ENCODE measurements at places on chromosomes 13 and 19.
A peak's percentile ranks its signal among the peaks of the same experiment; 100 is the strongest.

DNA sequence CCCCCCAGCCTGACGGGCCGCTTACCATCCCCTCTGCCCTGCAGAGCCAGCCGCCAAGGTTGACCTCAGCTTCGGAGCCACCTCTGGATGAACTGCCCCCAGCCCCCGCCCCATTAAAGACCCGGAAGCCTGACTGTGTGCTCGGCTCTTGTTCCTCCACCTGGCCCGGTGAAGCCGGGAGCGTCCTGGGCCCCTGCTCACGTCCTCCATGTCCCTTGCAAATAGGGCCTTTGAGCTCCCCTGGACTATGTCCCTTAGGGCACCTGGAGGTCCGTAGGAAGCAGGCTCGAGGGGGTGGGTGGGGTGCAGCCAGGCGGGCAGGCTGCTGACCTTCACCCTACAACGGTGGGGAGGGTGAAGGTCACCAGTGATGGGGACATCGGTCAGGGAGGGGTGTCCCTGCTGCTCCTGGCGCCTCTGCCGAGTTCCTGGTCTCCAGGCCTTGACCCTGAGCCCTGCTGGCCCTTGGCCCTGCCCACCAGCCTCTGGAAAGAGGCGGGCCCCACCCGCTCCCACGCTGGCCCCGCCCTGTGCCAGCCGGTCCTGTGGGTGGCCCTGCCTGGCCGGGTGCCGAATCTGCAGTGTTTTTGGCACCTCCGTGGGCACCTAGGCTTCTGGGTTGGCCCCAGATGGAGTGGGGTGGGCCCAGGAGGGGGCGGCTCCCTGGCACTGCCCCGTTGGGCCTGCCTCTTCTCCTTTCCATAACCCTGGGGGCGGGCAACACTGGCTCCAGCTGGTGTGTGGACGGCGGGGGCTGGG is 3.3 kb downstream of the ATP5F1D start:
- peak; percentile 77 for DNase-seq

- no peak for DNase-seq
These were observed 1.4 kb upstream of the SRRM5 start for GRCh38 chr19:43610493-43610892.

DNA sequence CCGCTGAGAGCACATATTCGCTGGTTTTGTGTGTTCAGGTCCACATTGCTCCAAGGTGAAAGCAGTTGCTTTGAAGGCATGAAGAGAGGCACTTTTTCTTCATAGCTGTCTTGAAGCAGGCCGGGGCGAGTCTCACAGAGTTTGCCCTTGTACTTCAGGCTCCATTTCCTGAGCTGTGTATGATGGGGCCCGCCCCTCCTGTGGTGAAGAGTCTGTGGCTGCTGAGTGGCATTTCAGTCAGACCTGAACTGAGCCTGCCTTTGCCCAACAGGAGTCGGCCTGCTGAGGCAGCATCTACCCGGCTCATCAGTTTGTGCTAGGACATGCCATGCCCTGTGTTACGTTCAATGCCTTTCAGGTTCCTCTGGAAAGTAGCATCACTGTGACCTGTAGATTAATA is 44.4 kb upstream of the C1QTNF9 start:
- no peak for DNase-seq

- DNase-seq, result no peak
These were observed 30.1 kb downstream of the OPA3 start for GRCh38 chr19:45554481-45554880.

GRCh38 chr19:15331419-15332310 is 674 bp downstream of the BRD4 start:
- DNase-seq, result peak; percentile 91

DNA sequence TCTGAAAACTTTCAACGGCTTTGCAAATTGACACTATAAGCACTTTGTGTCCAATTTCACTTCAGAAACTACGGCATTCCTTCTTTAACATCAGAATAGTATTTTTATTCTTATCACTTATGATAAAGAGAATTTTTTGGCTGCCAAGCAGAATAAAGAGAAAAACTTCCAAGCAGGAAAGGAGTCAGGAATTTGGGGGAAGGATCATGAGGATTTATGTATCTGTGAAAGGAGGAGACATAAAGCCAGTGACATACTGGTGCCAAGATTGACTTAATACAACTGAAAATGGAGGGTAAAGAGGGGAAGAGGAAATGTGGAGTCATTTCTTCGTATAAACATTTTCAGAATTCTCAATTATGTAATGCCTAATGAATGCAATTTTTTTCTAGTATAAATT is 94.7 kb downstream of the RBM26 start:
- DNase-seq, result no peak

All from suppressor macrophage treated with lipopolysaccharide for 1 hour (primary cell).